ENCODE measurements at places on chromosomes 12 and 14. TPM values are rescaled to one million over a fixed set of nuclear protein-coding genes. Genes with fewer than 3 reads are reported as not detected.

The TMEM52B gene
- total RNA-seq, result not detected

The RNF41 gene
- 103 TPM for total RNA-seq

The HCAR2 gene
- not detected for total RNA-seq

The GALC gene
- total RNA-seq, result 17.7 TPM

The SMOC1 gene
- under 0.01 TPM for total RNA-seq

The CNPY2 gene
- 74.6 TPM for total RNA-seq

The TSPAN8 gene
- 0.99 TPM for total RNA-seq

The NELL2 gene
- total RNA-seq, result not detected

The MCRS1 gene
- 67.0 TPM for total RNA-seq

The COCH gene
- total RNA-seq, result 0.09 TPM

The ACSM4 gene
- not detected for total RNA-seq

The FBRSL1 gene
- 4.9 TPM for total RNA-seq

The RERGL gene
- not detected for total RNA-seq

The PMEL gene
- total RNA-seq, result 0.19 TPM

The C14orf180 gene
- total RNA-seq, result not detected

The OR4L1 gene
- total RNA-seq, result not detected

The PIP4K2C gene
- total RNA-seq, result 7.9 TPM

The KRT85 gene
- total RNA-seq, result not detected

The AQP6 gene
- not detected for total RNA-seq

The SERPINA12 gene
- not detected for total RNA-seq

The JAG2 gene
- 96.3 TPM for total RNA-seq

The FSCB gene
- not detected for total RNA-seq

The CSRP2 gene
- 3.9 TPM for total RNA-seq

The WNT1 gene
- total RNA-seq, result not detected

The TCL1B gene
- total RNA-seq, result not detected

The LMNTD1 gene
- total RNA-seq, result 0.45 TPM

The TPH2 gene
- total RNA-seq, result not detected

The OASL gene
- 0.36 TPM for total RNA-seq

The GAS2L3 gene
- total RNA-seq, result 13.6 TPM

The RNASE7 gene
- not detected for total RNA-seq

The CLEC14A gene
- 286 TPM for total RNA-seq

The EPYC gene
- total RNA-seq, result not detected

The DCN gene
- 21.3 TPM for total RNA-seq

The RDH12 gene
- total RNA-seq, result not detected

The A2ML1 gene
- total RNA-seq, result not detected

The AMN gene
- 0.19 TPM for total RNA-seq

The OAS2 gene
- total RNA-seq, result 5.8 TPM

The KERA gene
- total RNA-seq, result not detected

The PTPN6 gene
- total RNA-seq, result 0.09 TPM

The CFAP251 gene
- 1.1 TPM for total RNA-seq

The RAPGEF3 gene
- total RNA-seq, result 26.9 TPM

The CEP170B gene
- 13.8 TPM for total RNA-seq

The DEPDC4 gene
- 0.54 TPM for total RNA-seq

The TROAP gene
- total RNA-seq, result 10.7 TPM

The HOXC12 gene
- total RNA-seq, result not detected

The GUCY2C gene
- total RNA-seq, result not detected

The GRIP1 gene
- total RNA-seq, result 0.09 TPM

The WSB2 gene
- 105 TPM for total RNA-seq

The POTEM gene
- not detected for total RNA-seq

The CIROP gene
- not detected for total RNA-seq

The IL22 gene
- not detected for total RNA-seq

All from endothelial cell of coronary artery (primary cell).